A549 (cell line): ENCODE measurements at places on chromosomes 7 and 10.
A peak's percentile ranks its signal among the peaks of the same experiment; 100 is the strongest.

DNA sequence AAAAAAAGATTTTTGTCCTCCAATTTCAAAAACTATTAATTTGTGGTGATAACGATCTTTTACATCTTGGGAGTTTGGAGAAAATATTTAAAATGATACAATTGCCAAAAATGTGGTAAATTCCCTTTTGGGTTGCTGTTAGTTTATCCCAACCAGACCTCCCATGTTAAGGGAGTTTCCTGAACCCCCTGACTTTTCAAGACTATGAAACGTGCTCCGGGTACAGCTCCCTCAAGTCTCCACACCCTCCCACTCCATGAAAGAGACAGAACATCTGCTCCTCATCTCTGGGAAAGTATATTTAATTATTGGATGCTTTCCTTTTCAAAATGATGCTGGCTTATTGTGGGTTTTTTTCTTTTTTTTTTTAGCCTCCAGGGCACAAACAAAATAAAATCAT, 534.6 kb upstream of the NRP1 start:
- no peak for DNase-seq

- no peak for DNase-seq
Observed at GRCh38 chr7:108662783-108663362, 93.2 kb downstream of the DNAJB9 start.

DNA sequence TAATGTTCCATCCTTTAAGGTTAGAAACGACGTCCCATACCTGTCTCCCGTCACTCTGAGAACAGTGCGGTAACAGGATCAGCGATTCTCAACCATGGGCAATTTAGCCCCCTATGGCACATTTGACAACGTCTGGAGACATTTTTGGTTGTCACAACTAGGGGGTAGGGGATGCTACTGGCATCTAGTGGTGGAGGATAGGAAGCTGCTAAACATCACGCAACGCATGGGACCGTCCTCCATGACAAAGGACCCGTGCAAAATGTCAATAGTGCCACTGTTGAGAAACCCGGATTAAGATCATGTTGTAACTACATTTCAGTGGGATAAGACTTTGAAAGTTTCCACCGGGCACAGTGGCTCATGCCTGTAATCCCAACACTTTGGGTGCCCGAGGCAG, 5.0 kb upstream of the PAXIP1 start:
- peak; percentile 25 for DNase-seq

- peak; percentile 82 for DNase-seq
Observed at GRCh38 chr10:18607503-18608378, 43.6 kb downstream of the NSUN6 start.

GRCh38 chr10:78071140-78071856, 37.6 kb downstream of the RPS24 start:
- DNase-seq: no peak

- no peak for DNase-seq
Observed at GRCh38 chr10:34845070-34845469, 30.0 kb upstream of the PARD3 start.

DNA sequence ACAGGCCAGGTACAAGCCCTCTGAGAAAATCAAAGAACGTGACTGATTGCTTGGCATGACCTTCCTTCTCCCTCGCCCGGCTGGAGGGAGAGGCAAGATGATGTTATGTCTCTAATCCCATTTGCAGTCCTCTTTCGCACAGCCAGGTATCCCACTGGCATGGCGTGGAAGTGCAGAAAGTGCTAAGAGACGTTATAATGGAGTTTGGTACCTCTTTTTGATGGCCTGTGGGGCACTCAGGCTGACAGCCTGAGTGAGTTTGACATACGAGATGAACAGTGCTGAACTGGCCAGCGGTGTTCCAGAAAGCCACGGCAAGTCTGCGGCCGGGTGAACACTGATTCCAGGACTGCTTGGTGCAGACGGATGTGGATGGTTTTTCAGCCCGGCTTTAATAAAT, 241.6 kb downstream of the RAB11FIP2 start:
- DNase-seq: no peak

DNA sequence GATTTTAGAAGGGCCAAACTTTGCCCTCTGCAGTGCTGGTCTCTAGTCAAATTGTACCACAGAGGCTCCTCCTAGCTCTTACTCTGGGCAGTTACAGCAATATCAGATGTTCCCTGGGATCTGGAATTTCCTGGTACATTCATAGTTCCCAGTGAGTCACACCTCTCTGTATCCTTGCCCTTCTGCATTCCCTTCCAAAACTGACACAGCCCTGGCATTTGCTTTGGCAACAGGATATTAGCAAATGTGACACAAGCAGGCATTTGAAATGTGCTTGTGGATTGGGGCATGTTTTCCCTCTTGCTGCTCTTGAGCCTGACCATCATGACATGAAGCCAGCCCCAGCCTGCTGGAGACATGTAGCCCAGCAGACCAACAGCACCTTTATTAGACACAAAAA, 284.7 kb upstream of the AKR1E2 start:
- peak; percentile 48 for DNase-seq

GRCh38 chr10:369221-369683, 234.0 kb downstream of the ZMYND11 start:
- DNase-seq: no peak

DNA sequence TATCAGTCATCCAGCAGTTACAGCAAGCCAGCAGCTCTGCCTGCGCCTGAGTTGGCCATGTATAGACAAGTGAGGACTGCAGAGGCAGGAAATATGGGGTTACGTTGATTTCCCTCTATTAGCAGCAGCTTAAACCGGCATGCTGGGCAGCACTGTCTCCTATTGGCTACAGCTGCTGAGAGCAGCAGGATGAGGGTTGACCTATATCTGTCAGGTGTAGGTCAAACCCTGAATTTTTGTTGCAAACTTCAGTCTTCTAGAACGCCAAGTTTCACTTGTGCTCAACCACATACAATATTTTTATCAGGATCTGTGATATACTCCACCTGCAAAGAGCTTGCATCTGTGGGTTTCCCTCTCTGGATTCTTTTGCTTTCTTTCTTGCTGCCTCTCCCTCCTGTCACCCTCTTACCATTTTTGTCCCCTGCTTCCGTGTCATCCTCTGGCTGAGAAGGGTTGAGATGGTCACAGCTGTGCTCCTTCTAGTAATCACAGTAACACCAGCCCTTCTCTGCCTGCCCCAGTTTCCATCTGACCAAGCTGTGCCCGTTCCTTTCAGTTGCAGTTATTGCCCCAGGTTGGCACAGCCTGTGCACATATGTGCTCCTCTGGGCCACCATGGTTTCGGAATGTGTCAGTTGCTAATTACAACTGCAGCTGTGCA, 23.8 kb upstream of the GLCCI1 start:
- DNase-seq: no peak

GRCh38 chr10:93591065-93591808, 9.8 kb downstream of the RBP4 start:
- no peak for DNase-seq

DNA sequence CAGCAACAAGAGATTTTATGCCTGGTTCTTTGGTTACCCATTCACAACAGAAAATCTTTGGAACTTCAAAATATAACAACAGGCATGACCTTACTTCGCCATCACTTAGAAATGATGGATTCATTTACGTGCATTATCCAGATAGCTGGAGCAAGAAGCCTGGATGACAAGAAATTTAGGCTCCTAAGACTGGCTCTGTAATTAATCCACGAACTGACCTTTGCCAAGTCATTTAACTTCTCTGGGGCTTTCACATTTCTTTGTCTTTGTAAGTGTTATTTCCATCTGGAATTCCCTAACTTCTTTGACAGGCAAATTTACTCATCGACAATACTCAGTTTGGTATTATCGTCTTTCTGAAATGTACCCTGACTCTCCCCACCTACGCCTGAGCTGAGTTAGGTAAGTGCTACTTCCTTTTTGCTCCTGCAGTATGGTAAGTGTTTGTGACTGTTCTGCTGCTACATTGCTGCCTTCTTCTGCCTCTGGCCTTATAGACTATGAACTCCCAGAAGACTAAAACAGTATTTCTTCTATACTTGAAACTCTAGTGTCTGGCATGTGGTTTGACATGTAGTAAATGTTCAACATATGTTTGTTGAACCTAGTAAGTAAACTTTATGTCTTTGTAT, 5.5 kb upstream of the MDFIC start:
- DNase-seq: no peak

GRCh38 chr10:96390460-96390864, 31.7 kb upstream of the OPALIN start:
- DNase-seq: no peak

GRCh38 chr7:127912901-127913300, 118.3 kb downstream of the LRRC4 start:
- DNase-seq: no peak

- DNase-seq: no peak
Observed at GRCh38 chr10:15719049-15719898, 448 bp downstream of the ITGA8 start.

GRCh38 chr10:13496164-13496563, 32.6 kb downstream of the BEND7 start:
- DNase-seq: no peak

DNA sequence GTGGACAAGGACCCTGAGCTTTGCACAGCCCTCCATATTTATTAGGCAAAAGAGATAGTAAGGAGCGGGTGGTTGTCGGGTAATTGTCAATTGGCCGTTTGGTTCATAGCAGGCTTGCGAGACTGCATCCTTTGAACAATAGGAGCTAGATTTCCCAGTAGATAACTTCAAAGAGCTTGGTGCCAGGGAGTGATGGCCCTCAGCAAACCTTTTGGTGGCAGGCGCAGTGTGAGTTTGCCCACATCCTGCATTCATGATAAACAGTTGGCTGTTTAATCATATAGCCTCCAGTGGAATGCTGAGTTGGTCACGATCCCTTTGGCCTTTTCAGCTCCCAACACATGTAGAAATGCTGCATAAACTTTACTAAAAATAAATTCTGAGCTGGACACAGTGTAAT, 156.9 kb downstream of the AKR1D1 start:
- no peak for DNase-seq

DNA sequence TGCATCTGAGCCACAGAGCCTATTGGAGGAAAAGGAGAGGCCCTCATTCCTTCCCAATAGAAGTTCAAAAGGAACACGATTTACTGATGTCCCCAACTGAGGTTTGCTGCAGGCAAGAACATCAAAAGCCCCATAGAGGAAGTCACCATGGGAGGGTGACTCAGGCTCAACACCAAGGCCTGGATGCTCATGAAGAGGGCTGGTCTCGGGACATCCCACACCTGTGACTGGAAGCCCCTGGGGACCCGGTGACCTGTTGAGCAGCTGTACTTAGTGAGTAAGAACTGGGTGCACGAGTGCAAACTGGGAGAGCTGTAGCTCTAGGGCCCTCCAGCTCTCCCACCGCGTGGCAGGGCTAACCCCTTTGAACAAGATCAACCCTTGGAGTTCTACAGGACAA, 38.0 kb downstream of the CYTH3 start:
- no peak for DNase-seq

- DNase-seq: no peak
Observed at GRCh38 chr7:80294346-80294745, 159.7 kb downstream of the GNAI1 start.

DNA sequence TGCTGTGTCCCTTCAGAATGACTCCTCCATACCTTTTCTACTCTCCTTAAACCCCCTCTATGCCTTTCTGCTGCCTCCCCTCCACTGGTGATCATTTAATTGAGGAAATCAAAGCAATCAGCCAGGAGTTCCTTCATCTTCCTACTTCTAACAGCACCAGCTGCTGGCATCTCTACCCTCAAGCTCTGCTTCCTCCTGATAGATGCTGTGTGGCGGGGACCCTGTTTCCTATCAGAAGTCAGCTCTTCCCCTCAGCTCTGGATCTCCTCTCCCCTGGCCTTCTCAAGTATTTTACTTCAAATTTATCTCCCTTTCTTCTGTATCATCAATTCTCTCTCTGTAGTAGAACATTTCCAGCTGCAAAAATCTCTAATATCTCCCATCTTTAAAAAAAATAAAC, 183.7 kb downstream of the ELMO1 start:
- no peak for DNase-seq

- DNase-seq: no peak
Observed at GRCh38 chr10:82453678-82454293, 578.8 kb downstream of the NRG3 start.

DNA sequence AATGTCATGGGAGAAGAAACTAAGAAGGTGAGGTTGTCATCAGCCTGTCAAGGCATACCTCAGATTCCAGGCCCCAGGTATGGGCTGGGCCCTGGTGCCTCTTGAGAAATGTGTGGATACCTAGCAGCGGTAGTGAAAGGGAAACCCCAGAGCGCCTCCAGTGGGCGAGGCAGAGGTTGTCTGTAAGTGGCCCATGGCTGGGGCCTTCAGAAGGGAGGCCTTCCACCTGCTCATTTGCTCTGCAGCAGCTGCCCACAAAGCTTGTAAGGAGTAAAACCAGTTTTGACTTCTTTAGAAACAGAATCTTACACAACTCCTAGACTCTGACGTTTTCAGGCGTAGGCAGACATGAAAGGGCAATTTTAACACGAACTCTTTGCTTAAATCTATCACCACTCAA, 509.9 kb downstream of the PARD3 start:
- peak; percentile 50 for DNase-seq
